ENCODE measurements at places on chromosomes 13 and 19.

GRCh38 chr19:17996826-17997316, 11.1 kb upstream of the ARRDC2 start:
- no peak for DNase-seq

DNA sequence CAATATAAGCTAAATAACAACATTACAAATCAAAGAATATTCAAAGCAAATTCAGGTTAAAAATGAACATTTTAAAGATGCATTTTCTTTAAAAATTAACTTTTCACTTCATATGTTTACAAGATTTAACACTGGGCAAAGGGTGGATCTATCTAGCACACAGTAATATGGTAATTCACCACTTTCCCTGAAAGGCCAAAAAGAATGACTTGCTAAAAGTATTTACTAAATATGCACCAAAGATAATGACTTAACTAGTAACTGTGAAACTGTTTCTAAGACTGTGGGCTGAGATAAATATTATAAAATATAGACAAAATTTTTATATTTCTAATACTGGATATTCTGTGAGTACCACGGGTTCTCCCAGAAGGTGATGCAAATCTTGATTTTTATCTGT, 4.5 kb upstream of the EEF1AKMT1 start:
- DNase-seq = no peak

GRCh38 chr19:54073829-54074228, 7.3 kb downstream of the TARM1 start:
- DNase-seq = no peak

GRCh38 chr13:43924549-43925245, 45.0 kb downstream of the LACC1 start:
- no peak for DNase-seq

- DNase-seq = no peak
These were observed 17.8 kb upstream of the CABP5 start for GRCh38 chr19:48061401-48062344.

DNA sequence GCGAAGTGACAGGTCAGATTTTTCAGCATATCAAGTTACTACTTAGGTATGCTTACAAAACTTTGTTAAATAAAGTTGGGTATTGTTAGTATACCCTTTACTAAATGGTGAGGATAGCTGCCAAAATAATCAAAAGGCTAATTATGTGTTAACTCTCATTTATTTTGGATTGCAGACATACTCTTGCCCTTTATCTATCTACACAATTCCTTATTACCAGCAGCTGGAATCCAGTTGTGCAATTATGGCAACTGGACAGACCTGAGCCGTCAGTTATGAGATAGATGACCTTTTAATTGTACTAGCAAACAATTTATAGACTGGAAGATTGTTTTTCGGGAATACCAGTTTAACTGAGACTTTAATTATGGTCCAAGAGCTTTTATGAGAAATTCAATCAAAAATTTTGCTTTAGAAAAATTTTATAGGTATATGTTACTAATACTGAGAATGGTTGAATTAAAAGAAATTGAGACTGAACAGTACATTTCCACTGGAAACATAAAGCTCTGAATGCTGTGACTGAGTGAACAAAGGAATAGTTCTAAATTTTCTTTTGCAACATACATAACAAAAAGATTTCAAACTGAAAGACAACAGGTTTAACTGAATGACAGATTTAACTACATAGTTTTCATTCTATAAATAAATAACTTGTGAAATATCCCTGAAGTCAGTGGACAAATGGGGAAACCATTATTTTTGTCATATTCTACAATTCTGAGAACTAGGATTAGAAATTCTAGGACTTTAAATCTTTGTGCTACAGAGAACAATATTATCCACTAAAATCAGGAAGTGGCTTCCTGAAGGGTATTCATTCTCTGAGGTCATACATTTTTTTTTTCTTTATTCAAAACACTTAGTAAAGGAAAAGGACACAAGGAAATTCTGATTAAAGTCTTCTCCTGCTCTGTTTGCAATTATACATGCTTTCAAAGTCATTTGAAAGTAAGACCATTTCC, 97.4 kb downstream of the ZC3H13 start:
- no peak for DNase-seq

DNA sequence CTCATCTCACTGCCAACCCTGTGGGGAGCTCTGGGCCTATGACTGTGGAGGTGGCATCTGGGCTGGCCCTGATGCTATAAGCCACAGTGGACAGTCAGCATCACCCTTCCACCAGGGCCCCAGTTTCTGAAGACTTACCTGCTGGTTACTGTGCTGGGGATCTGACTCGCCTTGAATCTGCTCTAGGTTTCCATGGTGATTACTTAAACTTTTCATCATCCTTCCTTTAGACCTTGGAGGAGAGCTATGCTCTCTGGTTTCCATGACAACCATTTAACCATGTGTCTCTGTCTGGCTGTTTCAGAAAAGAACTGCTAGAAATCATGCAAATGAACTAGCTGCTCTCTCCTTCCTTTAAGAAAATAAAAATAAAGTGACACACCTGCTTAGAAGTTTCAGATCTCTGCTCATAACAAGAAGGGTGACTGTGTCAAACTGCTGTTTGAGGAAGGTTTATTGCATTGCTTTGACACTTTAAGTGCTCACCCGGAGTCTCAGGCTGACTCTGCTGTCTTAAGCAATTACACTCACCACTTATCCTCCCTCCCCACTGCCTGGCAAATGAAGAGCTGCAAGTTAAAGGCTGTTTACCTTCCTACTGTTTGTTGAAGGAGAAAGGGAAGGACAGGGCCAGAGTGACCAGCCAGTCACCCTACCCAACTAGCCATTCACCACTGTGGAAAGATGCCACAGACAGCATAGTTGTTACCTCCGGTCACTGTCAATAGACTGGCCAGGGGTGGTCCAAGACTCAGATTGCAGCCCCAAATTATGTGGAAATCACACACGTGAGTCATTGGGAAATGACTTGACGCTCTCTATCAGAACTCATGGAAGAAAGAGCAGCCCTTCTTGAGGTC, 87.6 kb downstream of the HSPH1 start:
- DNase-seq = no peak

DNA sequence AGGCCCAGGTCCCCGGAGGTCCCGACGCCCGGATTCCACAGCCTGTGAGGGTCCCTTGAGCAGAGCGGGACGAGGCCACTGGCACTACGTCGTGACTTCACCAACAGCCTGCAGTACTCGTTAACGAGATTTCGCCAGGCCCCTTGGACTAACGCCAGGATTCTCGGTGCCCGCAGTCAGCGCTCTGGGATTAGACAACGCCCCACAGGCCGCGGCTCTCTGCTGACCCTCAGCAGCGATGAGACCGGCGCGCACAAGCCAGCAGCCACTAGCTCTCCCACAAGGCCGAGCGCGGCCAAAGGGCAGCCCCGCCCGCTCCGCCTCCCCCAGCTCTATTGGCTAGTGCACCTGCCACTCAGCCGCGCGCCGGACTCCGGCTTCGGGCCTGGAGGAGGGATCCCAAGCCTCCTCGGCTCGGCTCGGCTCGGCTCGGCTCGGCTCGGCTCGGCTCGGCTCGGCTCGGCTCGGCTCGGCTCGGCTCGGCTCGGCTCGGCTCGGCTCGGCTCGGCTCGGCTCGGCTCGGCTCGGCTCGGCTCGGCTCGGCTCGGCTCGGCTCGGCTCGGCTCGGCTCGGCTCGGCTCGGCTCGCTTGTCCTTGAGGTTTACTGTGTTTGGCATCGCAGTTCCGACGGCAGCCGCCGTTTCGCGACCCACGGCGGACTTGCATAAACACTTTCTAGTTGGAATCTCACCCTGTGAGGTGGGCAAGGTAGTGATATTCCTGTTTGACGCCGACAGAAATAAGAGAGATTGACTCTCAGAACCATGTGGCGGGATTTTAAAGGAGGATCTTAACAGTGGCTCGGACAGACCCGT, 231.7 kb upstream of the SERP2 start:
- peak; percentile 73 for DNase-seq

DNA sequence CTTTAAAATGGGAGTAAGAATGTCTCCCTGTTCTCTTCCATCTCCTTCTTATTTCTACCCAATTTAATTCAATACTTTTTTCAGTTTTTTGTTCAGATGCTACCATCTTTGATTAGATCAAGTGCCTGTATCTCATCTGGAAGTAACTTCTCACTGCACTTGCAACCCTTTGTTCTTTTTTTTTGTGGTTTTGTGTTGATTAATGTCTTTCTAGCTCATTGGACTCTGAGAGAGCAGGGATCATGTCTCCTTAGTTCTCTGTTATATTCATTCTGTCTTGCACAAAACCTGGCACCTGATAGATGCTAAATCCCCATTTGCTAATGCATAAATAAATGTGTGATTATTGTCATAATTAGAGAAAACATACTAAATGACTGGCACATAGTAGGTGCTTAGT, 834 bp upstream of the ITGBL1 start:
- DNase-seq = no peak

GRCh38 chr19:11361771-11362731, 6.8 kb downstream of the PLPPR2 start:
- DNase-seq = no peak

DNA sequence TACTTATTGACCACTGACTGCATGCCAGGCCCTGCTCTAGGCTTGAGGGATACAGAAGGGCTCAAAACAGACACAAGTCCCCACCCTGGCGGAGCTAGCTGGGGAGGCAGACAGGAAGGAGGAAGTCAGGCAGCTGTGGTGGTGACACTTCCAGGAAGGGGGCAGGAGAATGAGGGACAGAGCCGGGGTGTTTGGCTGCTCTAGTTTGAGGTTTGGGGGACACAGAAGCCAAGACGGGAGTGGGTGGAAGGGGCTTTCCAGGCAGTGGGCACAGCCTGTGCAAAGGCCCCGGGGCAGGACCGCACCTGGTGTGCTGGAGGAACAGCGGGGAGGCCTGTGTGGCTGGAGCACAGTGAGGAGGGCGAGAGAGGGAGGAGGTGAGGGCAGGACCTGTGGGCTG, 4.0 kb downstream of the MRPL54 start:
- DNase-seq = no peak

DNA sequence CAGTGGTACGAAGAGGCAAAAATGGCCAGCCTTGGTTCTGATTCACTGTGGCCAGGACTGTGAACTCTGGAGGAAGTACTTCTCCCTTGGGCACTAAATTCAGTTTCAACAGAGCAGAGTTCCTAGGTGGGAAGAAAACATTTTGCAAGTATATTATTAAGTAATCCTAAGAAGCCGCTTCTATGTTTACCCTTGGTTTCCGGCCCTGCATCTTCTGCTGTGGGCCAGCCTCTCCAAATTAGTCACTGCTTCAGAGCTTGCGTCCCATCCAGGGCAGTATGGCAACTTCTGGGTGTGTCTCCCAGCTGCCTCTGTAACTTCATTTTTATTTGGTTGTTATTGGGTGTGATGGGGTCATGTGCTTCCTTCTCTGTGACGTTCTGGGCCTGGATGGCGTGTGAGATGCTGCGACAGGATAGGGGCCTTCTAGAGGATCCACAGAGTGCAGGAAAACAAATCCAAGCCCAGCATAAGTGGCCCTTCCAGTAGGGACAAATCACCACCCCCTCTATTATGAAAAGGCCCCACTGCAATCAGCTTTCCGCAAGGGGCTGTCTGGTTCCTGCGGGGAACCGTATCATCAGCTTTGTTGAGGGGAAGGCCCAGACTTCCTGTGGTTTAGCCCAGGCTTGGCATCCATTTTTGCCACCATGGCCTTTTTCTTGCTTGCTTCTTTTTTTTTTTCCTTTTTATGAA, 55.1 kb upstream of the C1QTNF9 start:
- DNase-seq = no peak

DNA sequence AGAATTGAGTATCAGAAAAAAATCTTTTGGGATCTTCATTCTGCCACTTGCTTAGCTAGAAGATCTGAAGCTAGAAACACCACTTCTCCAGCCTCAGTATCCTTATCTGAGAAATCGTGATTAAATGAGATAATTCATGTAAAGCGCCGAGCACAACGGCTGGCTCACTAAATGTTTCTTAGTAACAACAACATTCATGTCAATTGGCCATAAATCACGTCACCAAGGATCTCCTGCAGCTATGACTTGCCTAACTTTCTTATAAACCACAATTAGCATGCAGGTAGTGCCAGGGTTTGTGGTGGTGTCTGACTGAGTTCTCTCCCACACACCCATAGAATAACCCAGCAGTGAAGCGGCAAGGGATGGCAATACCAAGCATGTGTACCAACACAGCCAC, 501.3 kb downstream of the EFNB2 start:
- no peak for DNase-seq

DNA sequence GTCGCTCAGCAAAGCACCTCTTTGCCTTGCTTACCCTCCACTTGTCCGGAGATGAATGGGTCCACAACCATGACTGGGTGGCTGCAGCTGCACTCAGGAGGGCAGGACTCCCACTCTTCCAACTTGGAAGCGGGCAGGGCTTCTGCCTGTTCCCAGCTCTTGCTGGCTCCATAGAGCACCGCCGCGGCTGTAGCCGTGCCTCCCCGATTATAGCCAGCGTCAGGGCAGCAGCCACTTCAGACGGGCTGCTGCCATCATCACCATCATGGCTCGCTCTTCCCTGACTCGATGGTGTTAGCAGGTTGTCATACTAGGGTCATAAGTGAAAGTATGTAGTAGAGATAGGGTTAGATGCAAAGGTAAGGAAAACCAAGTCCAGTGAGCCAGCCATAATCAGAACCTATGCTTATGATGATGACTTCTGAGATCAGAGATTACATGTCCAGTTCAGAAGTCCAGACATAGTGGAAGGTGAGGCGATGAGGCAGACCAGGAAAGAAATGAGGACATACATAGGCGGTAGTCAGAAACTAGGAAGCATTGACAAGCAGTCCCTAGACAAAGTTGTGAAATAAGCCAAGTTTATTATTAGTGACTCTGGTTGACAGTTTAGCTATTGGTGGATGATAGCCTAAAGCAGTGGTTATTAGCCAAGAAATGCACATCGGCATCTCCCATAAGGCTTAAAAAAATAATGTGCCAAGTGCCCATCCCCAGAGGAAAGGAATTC, 4.4 kb upstream of the INTS6 start:
- DNase-seq = no peak
